ENCODE measurements at places on chromosomes 13 and 19.

DNA sequence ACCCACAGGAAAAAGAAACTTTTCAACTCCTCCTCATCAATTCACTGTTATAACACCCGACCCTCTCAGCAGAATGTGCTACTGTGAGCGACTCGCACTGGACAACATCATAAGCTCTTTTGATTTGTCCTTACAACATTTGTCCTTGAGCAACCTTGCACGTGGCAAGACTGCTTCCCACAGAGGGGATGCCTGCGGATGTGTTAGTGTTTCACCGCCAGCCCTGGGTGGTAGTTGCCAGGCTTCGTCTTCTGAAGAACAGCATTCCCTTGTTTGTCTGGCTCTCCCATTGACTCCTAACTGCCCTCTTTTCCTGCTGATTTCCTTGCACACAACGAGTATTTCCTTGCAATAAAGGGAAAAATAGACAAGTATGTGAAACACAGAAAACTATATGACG, 111.4 kb upstream of the SLC7A1 start:
- DNase-seq = no peak

GRCh38 chr19:33947265-33947964, 150.7 kb downstream of the KCTD15 start:
- no peak for DNase-seq

- peak; percentile 80 for DNase-seq
Observed at GRCh38 chr19:18418483-18419194, 559 bp upstream of the SSBP4 start.

- no peak for DNase-seq
Observed at GRCh38 chr13:33233547-33233946, 52.0 kb downstream of the STARD13 start.

DNA sequence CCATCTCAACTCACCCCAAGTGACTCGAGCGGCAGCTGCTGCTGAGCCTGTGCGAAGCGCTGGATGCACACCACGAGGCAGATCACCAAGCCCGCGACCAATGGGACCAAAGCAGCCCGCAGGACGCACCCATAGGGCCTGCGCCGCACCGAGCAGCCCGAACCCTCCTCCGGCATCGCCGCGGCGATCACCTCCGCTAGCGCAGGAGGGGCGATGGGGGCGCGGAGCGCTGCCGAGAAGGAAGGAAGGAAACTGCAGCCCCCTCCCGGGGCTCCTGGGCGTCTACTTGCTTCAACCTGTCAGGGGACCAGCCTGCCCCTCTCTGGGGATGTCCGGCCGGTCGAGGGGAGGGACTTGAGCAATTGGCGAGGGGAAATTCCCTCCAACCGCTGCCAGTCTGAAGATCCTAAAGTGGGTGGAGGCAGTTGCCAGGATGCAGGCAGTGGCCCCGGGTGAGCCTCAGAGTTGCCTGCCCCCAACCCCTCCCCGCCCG, at the start of gene CD70:
Gene CD70, minus strand, starts transcription at position 324 of the 493 bp plus-strand sequence. Its CDS starts 148 bp downstream, at position 176.
- DNase-seq = peak; percentile 35

DNA sequence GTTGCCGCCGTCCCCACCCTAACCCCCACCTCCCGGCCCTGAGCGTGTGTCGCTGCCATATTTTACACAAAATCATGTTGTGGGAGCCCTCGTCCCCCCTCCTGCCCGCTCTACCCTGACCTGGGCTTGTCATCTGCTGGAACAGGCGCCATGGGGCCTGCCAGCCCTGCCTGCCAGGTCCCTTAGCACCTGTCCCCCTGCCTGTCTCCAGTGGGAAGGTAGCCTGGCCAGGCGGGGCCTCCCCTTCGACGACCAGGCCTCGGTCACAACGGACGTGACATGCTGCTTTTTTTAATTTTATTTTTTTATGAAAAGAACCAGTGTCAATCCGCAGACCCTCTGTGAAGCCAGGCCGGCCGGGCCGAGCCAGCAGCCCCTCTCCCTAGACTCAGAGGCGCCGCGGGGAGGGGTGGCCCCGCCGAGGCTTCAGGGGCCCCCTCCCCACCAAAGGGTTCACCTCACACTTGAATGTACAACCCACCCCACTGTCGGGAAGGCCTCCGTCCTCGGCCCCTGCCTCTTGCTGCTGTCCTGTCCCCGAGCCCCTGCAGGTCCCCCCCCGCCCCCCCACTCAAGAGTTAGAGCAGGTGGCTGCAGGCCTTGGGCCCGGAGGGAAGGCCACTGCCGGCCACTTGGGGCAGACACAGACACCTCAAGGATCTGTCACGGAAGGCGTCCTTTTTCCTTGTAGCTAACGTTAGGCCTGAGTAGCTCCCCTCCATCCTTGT, 6.4 kb downstream of the YIPF2 start:
- no peak for DNase-seq
